ENCODE measurements at places on chromosomes 12 and 14. TPM values are rescaled to one million over a fixed set of nuclear protein-coding genes. Genes with fewer than 3 reads are reported as not detected.

GRCh38 chr14:91780452-91780851 is 48.6 kb upstream of the CATSPERB start:
- DNase-seq: no peak

- no peak for DNase-seq
Observed at GRCh38 chr14:52790756-52791222, 618 bp downstream of the GNPNAT1 start.

DNA sequence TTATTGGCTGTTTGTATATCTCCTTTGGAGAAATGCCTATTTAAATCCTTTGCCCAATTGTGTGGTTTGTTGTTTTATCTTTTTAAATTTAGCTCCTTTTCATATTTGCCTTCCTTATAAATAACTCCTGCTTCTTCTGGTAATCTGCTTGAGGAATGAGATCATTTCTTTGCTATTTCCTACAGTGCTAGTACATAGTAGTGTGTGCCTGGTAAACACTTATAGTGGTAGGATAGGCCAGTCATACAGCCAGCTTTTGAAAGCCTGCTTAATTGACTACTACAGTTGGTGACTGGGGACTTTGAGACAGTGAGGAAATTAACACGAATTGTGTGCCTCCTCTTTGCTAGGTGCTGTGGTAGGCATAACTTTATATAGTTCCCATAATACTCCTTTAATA is 68.7 kb downstream of the BORCS5 start:
- no peak for DNase-seq

DNA sequence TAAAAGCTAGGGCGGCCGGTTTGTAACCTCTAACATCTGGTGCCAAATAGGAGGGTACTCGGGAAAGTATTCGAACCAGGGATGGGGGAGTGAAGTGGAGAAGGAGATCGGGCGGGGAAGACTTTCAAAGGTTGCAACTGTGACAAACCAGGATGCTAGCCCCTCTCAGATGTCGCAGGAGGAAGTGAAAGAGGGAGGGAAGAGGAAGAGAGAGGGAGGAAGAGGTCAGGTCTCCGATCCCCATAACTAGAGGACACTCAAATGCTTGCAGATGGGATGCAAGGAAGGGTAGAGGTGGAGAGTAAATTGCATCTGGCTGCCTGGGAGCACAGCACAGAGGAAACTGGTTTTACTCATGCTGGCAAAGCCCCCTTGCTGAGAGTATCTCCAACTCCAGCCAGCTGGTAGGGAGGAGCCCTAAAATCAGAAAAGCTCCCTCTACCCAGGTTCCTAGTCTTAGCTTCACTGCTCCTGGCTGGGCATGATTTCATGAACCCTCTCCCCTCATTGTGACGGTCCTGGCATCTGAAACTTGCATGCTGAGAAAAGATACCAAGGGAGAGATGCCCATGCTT is 696.7 kb upstream of the TBX3 start:
- no peak for DNase-seq

RHOJ gene
- not detected for total RNA-seq

GRCh38 chr12:94261119-94261518 is 112.7 kb downstream of the PLXNC1 start:
- DNase-seq: no peak

RNASE1 gene
- not detected for total RNA-seq

KRT75 gene
- total RNA-seq: not detected

GRCh38 chr12:95151821-95152220 is 65.4 kb downstream of the FGD6 start:
- no peak for DNase-seq

FOXN4 gene
- total RNA-seq: not detected

GRCh38 chr12:12486661-12487240 is 75.9 kb downstream of the DUSP16 start:
- DNase-seq: no peak

DNA sequence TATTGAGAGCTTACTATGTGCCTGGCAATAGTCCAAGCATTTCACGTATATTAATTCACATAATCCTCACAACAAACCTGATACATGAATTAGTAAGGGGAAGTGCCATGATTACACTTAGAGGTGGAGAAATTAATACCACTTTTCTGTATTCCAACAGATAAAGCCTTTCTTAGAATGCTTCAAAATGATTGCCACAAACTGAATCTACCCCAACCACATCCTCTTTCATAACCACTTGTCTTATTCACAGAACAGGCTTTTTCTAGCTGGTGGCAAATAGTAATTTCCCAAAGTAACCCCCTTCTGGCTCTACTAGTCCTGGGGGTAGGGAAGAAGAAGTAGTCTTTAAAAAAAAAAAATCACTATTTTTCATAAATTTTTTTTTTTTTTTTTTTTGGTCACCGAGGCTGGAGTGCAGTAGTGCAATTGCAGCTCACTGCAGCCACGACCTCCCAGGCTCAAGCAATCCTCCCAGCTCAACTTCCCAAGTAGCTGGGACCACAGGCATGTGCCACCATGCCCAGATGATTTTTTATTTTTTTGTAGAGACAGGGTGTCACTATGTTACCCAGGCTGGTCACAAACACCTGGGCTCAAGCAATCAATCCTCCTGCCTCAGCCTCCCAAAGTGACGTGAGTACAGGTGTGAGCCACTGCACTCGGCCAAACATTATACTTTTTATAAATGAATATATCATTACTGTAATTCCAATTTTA is 59.0 kb upstream of the ARID2 start:
- no peak for DNase-seq

- DNase-seq: no peak
Observed at GRCh38 chr12:105440037-105440664, 109.7 kb downstream of the C12orf75 start.

All from MCF 10A (cell line).